Activated CD8-positive, alpha-beta memory T cell treated with anti-CD3 and anti-CD28 coated beads for 36 hours (primary cell): ENCODE measurements at places on chromosomes 7 and 10. TPM values are rescaled to one million over a fixed set of nuclear protein-coding genes. Genes with fewer than 3 reads are reported as not detected.

CTTNBP2 gene
- not detected for total RNA-seq

GNGT1 gene
- not detected for total RNA-seq

ADCY1 gene
- 0.25 TPM for total RNA-seq

BMPER gene
- not detected for total RNA-seq

NKX1-2 gene
- not detected for total RNA-seq

CYP26C1 gene
- total RNA-seq, result 0.06 TPM

FAM221A gene
- 6.5 TPM for total RNA-seq

SLC26A3 gene
- total RNA-seq, result not detected

KLF14 gene
- total RNA-seq, result not detected

ATRNL1 gene
- total RNA-seq, result 0.19 TPM

VIPR2 gene
- total RNA-seq, result 0.08 TPM

MARCHF5 gene
- total RNA-seq, result 26.8 TPM

LIPM gene
- not detected for total RNA-seq

SLC18A3 gene
- not detected for total RNA-seq

CHN2 gene
- 4.8 TPM for total RNA-seq

KAZALD1 gene
- total RNA-seq, result 0.31 TPM

TRIM8 gene
- 67.1 TPM for total RNA-seq

DMBT1 gene
- total RNA-seq, result not detected

OR6V1 gene
- not detected for total RNA-seq

EVX1 gene
- total RNA-seq, result not detected

TDRD1 gene
- 0.27 TPM for total RNA-seq

SLC13A1 gene
- total RNA-seq, result not detected

GIMAP6 gene
- 26.5 TPM for total RNA-seq

TMEM225B gene
- total RNA-seq, result 0.80 TPM

ATP6V1F gene
- 145 TPM for total RNA-seq

MPP7 gene
- 4.5 TPM for total RNA-seq

RNF32 gene
- 0.57 TPM for total RNA-seq

NT5C3A gene
- total RNA-seq, result 29.2 TPM

STRIP2 gene
- 27.8 TPM for total RNA-seq

CRPPA gene
- 1.5 TPM for total RNA-seq

OR6B1 gene
- total RNA-seq, result not detected

PLCE1 gene
- total RNA-seq, result not detected

LEP gene
- total RNA-seq, result not detected

HABP2 gene
- total RNA-seq, result not detected

SAMD9 gene
- total RNA-seq, result 7.8 TPM

FFAR4 gene
- not detected for total RNA-seq

FAM237B gene
- not detected for total RNA-seq

MALRD1 gene
- total RNA-seq, result not detected

HOXA10 gene
- 0.19 TPM for total RNA-seq

FXYD4 gene
- total RNA-seq, result not detected

GDF10 gene
- total RNA-seq, result 1.0 TPM

NSUN5 gene
- 68.0 TPM for total RNA-seq

FAM20C gene
- total RNA-seq, result 0.74 TPM

UCMA gene
- total RNA-seq, result not detected

VAX1 gene
- total RNA-seq, result not detected

AKR1C8 gene
- total RNA-seq, result not detected

PPP1R17 gene
- not detected for total RNA-seq

ZNF488 gene
- total RNA-seq, result 0.38 TPM

CAV1 gene
- 1.9 TPM for total RNA-seq

PDE6C gene
- not detected for total RNA-seq

TBC1D12 gene
- total RNA-seq, result 0.55 TPM

RGS10 gene
- 152 TPM for total RNA-seq
